ENCODE measurements at places on chromosomes 16 and 17.

DNA sequence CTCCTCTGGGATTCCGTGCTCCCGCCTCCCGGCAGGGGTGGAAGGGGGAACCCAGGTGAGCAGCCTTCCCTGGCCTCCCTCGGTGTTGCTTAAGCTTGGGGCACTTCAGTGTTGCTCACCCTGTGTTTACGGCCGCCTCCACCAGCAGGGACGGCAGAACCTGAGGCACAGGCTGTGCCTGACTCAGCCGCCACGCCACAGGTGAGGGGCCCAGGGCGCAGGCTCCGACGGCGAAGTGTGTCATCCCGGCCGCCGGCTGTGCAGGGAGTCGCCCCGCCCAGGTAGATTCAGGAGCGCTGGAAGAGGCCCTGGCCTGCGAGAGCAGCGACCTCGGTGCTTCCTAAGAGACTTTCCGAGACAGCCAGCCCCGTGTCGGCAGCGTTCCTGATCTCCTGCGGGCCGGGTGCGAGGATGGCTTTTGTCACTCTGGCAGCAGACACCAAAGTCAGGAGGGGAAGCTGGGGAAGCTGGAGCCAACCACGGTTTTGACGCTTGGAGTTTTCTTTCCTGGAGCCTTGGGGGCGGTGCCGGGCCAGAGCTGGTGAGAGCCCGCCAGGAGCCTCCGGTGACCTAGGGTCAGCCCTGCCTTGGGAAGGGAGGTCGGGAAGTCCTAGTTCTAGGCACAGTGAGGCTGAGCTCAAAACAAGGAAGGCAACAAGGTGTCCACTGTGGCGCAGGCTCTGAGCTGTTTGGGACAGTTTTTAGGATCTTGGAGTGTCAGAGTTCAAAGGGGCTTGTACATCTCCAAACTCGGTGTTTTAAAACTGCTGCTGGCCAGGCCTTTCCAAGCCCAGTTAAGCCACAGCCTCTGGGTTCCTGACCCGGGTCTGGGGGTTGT is 2.1 kb downstream of the GSE1 start:
- no peak for DNase-seq

DNA sequence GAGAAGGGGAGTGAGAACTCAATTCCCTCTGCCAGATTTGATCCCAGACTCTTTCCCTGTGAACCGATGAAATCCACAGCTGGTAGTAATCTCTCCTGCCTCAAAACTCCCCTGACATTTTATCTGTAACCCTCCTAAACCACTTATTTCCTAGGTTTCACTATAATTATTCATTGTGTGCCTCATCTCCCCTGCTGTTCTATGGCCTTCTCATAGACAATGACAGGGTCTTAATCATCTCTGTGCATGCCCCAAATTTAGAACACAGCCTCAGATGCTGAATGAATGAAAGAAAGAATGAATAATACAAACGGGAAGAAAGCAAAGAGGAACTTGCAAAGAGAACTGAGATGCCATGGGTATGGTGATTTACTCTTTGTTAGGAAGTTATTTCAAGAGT is 451.1 kb downstream of the HS3ST3B1 start:
- DNase-seq: no peak

- peak; percentile 64 for DNase-seq
These were observed 6.7 kb upstream of the LPO start for GRCh38 chr17:58231641-58232040.

DNA sequence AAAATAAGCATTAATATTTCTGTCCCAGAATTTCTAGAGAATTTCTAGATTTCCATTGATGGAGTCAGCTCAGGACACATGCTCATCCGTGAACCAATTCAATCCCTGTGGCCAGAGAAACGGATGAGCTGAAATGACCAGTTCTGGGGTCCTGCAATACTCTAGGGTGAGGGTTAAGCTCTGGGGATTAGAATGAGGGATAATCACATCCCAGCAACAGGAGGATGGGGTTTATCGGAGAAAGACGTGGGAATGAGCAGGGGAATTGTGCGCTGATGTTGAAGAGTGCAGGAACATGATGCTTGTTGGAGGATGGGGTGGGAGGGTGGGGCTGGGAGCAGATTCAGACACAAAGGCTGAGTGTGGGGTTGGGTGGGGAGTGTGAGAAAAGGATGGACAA is 64.1 kb downstream of the SLC5A11 start:
- DNase-seq: no peak

- DNase-seq: no peak
These were observed 18.3 kb downstream of the KRT12 start for GRCh38 chr17:40848583-40849235.

- no peak for DNase-seq
These were observed 13.2 kb downstream of the C17orf50 start for GRCh38 chr17:35773679-35774425.

DNA sequence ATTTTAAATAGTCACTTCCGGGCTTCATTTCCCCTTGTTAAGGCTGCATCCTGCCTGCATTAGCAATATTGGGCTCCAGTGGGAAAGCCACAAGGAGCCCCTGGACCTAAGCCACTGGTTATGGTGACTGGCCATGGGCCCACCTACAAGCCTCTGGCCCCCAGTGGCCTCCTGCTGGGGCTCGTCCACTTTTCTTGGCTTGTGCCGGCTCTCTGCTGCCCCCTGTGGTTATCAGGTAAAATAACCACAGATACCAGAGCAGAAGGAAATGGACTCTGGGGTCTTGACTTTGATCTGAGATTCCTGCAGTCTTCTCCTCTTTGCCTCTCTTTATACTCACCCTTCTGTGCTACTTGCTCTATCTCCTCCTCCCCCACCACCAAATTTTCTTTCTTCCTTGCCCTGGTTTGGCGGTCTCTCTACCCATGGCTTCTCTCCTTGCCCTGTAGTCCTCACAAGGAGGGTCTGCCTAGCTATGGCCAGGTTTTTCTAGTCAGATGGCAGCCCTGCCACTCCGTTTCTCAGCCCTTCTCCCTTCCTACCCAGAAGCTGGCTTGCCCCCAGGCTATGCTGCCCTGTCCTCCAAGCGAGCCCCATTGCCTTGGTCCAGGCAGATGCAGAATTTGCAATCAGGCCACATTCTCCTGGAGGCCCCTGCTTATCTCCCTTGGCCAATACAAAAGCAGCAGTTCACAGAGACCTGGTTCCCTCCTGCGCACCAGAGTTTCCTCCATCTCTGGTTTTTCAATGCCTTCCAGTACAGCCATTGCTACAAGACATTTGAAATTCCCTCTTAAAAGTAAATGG is 82.9 kb upstream of the RCVRN start:
- peak; percentile 75 for DNase-seq
